ENCODE measurements at places on chromosomes 4 and X.

DNA sequence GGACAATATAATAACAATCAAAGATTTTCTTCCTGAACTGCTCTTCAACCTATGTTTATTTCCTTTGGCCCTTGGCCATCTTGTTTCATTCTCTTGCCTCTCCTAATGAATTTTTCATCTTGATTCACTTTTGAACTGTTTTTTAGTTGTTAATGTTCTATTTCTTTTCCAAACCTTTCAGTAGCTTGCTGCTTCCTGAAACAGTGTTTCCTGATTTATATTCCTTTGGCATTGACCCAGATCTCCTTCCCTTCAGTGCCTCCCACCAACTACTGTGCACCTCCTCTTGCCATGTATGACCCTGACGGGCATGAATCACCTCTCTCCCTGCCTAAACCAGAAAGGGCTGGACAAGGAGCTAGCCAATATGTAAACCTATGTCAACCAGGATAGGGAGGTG, 25.6 kb upstream of the SPP1 start:
- DNase-seq: no peak

DNA sequence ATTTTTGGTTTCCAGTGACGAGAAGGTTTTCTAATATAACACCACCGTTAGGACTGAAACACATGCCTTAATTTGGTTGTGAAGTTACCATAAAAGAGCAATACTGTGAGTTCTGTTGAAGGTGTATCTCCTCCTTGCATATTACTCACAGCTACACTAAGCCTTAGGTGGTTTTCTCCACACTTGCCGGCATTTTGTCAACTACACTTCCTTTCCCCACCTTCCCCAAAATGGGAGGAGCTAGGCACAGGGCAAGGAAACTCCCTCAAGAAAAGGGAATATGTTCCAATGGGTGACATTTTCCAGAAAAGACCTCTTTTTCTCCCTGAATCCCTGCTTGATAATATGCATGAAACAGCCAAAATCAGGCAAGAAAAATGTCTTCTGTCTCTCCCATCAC, 44.8 kb downstream of the RELL1 start:
- DNase-seq: no peak

GRCh38 chrX:124524852-124525251, 178.5 kb downstream of the SH2D1A start:
- DNase-seq: no peak

DNA sequence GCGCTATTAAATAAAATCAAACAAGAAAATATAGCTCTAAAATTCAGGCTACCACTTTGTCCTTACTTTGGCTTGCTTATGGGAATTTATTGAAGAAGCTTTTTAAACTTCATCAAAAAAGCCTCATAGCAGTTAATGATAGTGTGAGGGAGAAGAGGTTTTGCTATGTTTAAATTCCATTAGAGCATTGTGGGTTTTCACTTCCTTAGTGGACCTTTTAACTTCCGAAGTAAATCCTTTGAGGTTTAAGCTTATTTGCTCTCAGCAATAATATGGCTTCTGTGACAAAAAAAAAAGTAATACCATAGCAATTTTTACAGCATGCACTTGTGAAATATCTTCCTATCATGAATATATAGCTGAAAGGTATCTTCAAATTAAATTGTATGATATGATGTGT, 120.2 kb upstream of the NDST4 start:
- DNase-seq: no peak

- no peak for DNase-seq
Measured at GRCh38 chr4:154590329-154591006, at the start of gene FGA. Gene FGA, minus strand, starts transcription at chr4:154590742. Its CDS starts 55 bp downstream, at chr4:154590687.

GRCh38 chr4:33052241-33052640, 2332.1 kb downstream of the PCDH7 start:
- no peak for DNase-seq

DNA sequence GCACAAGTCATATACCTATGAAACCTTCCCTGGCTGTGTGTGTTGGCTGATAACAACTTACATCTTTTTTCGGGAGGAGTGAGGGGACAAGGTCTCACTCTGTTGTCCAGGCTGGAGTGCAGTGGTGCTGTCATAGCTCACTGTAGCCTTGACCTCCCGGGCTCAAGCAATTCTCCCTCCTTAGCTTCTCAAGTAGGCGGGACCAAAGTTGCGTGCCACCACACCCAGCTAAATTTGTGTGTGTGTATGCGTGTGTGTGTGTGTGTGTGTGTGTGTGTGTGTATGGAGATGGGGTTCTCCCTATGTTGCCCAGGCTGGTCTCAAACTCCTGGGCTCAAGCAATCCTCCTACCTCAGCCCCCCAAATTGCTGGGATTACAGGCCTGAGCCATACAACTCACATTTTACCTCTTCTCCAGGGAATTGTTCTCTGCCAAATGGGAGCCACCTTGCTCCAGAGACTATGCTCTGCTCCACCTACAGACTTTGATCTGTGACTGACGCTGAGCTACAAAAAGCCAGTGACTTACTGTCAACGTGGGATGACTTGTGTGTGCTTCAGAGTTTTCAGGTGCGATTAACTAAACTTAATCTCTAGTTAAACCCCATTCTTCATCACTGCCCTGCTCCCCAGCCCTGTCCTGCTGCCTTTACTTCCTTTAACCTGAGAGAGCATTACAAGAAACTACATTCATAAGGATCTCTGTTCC, 2.0 kb upstream of the BEX4 start:
- DNase-seq: no peak

All from activated T-helper 9 cell treated with anti-CD3 and anti-CD28 coated beads, Interleukin-2, amount 50 U/mL, for 16 hours (primary cell).